ENCODE measurements at places on chromosomes 7 and 10. TPM values are rescaled to one million over a fixed set of nuclear protein-coding genes. Genes with fewer than 3 reads are reported as not detected.

DNA sequence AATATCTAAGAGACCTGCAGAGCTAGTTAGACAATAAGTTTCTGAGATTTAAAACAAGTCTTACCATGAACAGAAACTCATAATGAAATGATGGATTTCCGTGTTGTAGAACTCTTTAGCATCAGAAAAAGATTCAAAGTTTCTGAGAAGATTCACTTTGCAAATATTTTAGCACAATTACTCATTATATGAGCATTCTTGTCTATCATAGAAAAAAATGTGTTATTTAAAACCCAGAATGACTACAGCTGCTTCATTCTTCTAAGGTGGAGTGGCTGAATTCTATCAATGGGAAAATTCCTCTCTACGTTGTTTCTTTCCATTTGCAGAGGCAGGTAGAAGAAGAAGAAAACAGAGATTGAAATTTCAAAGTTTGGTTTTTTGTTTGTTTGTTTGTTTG, 21.0 kb upstream of the RALA start:
- no peak for DNase-seq

GRCh38 chr7:108083980-108084379, 46.2 kb downstream of the LAMB4 start:
- DNase-seq = no peak

- no peak for DNase-seq
Observed at GRCh38 chr7:41507686-41508268, 195.1 kb downstream of the INHBA start.

GRCh38 chr10:79241990-79242619, 105.2 kb upstream of the PPIF start:
- DNase-seq = peak; percentile 83

GRCh38 chr7:151481650-151482505, 37.8 kb downstream of the RHEB start:
- no peak for DNase-seq

Gene ANKRD1
- total RNA-seq = 1,867 TPM
